Psoas muscle (tissue), 8 donors: ENCODE measurements at places on chromosomes 16 and 17. TPM values are rescaled to one million over a fixed set of nuclear protein-coding genes. Genes with fewer than 3 reads are reported as not detected.

DPH1 gene
- polyA plus RNA-seq = 39.2 TPM

FSCN2 gene
- polyA plus RNA-seq = 0.08 TPM

SPDYE4 gene
- not detected for polyA plus RNA-seq

CPHXL2 gene
- polyA plus RNA-seq = not detected

PPM1E gene
- 0.03 TPM for polyA plus RNA-seq

ABCC6 gene
- polyA plus RNA-seq = 0.87 TPM

CES3 gene
- polyA plus RNA-seq = 8.7 TPM

HS3ST3B1 gene
- polyA plus RNA-seq = 0.49 TPM

OR4D1 gene
- 0.03 TPM for polyA plus RNA-seq

CX3CL1 gene
- 3.3 TPM for polyA plus RNA-seq

PDK2 gene
- polyA plus RNA-seq = 55.2 TPM

TNP2 gene
- polyA plus RNA-seq = not detected
